ENCODE measurements at places on chromosomes 4 and X.

DNA sequence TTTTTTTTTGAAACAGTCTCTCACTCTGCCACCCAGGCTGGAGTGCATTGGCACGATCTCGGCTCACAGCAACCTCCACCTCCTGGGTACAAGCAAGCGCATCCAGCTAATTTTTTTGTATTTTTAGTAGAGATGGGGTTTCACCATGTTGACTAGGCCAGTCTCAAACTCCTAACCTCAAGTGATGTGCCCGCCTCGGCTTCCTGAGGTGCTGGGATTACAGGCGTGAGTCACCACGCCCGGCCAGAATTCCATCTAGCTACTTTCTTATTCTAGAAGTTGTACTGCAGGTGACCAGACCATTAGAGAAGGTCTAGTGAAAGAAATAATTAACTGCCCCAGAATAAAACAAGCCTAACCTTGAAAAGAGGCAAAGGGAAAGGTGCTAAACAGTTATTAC is 2.3 kb downstream of the LRBA start:
- no peak for DNase-seq

GRCh38 chr4:23884741-23885140 is 5.1 kb downstream of the PPARGC1A start:
- no peak for DNase-seq

DNA sequence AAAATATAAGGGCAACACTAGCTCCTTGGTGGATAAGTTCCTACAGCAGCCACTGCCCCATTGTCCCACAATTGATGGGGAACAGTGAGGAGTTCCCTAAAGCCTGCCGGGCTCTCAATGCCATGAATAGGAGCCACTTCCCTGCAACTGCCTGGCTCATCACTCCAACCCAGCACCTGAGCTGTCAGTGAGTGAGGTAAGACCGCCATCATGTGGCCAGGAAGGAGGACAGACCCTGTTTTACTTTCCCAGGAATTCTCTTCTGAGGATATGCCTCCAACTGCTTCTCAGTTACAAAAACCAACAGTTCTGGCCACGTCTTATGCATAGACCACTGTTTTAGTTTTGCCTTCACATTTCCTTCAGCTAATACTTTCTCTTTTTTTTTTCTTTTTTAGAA is 45.5 kb downstream of the SRPX start:
- no peak for DNase-seq

DNA sequence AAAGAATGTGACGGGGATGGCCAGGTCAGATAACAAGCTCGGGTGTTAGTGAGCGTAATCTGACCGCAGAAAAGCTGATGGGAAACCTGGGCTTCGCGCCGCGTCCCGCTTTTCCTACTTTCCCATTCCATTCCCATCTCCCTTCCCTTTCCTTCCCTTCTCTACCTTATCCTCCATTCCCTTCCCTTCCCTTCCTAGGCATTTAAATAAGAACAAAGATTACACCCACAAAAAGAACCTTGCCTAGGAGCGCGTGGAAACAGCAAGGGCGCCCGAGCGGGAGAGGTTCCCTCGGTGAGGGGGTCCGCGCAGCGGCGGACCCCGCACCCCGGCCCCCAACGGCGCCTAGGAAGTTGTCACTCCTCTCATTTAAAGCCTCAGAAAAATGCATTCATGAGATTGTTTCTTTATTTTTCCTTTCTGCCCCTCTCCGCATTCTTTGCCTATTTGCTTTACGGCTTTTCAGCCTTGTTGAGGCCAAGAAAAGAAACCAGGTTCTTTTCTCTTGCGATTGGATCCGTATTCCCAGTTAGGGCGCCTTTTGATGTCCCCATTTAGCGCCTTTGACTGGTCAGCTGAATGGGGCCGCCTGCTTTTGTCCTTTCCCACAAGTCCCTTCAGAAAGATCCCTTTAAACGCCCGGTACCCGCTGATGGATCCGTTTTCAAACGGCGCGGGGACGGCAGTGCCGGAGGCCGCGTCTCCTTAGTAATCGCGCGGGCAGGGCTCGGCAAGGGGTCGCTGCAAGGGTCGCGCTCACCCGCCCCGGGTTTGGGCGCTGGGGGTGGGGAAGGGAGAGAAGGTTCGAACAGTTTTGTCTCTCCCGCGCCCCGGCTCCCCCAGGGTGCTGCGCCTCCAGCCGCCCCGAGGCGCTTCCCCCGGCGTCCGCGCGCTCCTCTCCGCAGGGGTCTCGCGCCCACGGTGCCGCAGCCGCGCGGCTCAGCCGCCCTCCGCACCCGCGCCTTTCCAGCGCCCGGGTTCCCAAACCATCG is 54.1 kb upstream of the TMEM33 start:
- DNase-seq = no peak

- DNase-seq = no peak
Measured at GRCh38 chrX:82703551-82703950, 804.5 kb upstream of the POU3F4 start.

GRCh38 chr4:154329268-154329868 is 162.2 kb downstream of the DCHS2 start:
- DNase-seq = no peak

DNA sequence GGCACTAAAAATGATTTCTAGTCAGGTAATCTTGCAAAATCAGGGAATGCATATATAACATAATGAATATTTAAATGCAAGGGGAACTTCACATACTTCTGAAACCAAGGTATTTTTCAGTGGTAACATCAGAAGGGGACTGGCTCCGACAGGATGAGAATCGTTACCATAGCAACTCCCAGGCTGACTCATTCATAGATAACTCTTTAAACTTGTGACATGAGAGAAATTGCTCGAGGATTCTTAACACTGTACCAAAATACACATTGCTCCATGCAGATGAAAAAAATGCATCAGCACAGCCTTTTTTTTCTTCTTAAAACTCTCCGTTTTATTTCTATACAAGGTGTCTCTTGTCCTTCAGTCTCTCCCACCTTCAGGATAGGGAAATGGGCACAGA is 114.3 kb downstream of the GABRB1 start:
- DNase-seq = no peak

- no peak for DNase-seq
Measured at GRCh38 chr4:48506716-48507115, 16.7 kb downstream of the ZAR1 start.

DNA sequence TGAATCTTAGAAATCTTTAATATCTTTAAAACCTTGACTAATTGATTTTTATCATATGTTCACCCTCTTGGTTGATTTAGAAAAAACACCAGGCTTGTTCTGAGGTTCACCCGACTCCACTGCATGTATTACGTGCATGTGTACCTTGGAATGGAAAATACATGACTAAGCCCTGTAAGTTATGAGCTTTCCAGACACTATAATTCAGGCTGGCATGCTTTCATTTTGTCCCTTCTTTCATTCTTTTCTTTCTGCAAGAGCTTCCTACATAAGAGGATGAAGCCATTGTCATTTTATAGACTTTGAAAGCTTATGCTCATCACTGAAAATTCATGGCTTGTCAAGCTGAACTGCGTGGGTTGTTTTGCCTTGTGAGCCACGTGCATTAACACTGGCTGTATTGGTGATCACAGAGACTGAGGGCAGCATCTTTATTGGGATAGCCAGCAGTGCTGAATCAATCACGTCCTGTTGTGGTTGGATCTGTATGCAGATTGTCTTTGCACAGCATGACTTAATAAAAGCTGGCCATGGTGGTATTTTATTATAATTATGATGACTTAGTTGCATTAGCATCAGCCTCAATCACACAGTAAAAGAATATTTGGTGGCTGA is 141.9 kb downstream of the SLIT2 start:
- DNase-seq = no peak

DNA sequence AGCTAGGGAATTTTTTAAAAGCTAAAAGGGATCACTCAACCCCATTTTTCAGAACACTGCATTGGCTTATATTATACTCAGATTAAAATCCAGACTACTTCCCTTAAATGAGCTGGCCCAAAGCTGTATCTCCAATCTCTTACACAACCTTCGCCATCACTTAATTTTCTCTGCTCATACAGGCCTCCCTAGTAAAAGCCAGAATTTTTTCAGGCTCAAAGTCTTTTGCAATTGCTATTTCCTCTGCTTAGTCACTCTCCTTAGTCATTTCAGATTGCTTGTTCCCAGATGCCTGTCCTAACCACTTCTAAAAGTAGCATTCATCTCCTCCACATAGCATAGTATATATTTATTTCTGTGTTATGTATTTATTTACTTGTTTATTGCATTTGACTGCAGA is 1587.9 kb upstream of the ADGRL3 start:
- DNase-seq = no peak

DNA sequence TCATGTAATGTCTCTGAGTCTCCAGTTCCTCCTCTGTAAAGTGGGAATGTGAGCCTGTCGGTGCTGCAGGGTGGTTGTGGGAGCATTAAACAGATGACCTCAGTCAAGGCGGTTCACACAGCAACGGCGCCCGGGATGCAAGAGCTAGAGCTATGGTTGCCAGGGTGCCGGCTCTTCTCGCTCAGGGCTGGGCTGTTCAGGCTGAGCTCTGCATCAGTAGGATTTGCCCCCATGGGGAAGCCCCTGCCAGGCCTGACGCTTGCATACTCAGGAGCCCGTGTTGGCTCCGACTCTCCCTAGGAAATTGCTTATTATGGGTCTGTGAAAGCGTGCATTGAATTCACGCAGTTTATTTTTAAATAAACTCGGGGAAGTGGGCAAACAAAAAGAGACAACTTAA is 67.3 kb downstream of the PSAPL1 start:
- no peak for DNase-seq

- no peak for DNase-seq
Measured at GRCh38 chr4:156186111-156186510, 232.4 kb upstream of the CTSO start.

DNA sequence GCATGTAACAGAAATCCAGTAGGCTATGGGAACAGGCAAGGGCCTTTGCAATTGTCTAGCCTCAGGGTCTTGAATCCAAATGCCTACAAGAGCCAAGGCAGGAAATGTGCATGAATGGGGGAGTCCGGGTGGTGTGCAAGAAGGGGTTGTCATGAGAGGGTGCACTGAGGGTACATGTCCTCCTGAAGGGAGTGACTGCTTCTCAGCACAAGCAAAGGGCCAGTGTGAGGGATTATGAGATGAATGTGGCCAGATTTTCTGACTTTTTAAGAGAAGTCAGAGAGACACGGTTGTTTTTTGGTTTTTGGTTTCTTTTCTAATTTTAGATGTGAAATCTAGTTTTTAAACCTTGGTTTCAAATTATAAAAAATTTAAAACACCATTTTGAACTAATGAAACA is 76.5 kb upstream of the LSM6 start:
- no peak for DNase-seq

DNA sequence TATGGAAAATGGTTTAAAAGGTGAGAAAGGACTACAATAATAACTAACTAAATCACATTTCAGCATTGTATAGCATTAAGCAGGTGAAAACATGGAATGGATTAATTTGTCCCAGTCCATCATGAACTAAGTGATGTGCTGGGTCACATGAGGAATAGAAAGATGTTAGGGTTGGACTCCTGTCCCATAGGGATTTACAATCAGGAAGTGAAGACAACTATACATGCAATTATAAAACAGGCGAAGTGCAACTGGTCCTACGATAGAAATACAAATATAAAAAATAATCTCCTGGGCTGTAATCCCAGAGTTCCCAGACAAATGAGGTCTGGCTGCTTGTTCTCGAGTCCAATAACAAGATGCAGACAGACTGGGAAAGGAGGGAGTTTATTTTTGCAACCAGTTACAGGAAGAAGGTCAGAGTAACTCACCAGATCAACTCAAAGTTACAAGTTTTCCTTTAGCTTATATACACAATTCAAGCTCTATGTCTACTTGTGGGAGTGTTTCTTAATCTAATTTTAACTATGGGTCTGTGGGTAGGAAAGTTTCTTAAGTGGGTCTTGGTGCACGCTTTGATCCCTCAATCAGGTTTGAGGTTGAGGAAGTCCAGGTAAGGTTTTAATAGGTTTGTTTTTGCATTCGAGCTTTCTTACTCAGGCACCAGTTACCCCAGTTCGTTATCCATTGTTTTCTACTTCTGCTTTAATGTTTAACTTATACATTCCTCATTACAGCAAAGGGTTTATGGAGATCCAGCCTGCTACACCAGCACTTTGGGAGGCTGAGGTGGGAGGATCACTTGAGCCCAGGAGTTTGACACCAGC is 50.1 kb downstream of the IGFBP7 start:
- no peak for DNase-seq

DNA sequence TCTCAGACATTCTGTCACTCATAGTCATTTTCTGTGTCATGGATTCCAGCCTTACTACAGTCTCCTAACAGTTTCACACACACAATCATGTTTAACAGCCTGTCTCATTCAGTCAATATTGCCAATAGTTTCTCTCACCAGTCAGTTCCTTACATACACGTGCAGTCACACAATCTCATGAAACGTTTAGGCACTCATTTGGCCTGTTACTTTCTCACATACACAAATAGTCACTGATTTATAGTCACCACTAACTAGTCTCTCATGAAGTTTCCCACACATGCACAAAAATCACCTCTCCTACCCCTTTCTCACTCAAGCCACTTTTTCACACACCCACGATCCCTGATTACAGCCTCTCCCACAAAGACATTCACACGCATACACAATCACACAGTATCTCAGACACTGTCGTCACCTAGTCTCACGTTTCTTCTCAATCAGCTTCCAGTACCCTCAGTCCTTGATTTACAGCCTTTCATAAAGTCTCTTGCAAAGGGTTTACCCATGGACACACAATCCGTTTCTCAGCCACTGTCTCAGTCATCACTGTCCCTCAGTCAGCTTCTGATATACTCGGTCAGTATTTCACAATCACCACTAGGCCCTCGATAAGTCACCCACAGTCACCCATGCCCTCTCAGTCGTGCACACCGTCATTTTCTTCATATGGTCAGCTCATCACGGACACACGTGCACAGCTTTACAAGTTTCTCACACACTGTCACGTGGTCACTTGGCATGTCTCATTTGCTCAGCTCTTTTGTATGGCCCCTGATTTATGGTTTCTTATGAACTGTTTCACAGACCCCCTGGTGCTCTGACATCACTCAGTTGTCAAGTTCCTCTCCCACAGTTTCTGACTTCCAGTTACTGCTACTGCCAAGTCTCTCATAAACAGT is 4.2 kb upstream of the CFP start:
- DNase-seq = no peak

DNA sequence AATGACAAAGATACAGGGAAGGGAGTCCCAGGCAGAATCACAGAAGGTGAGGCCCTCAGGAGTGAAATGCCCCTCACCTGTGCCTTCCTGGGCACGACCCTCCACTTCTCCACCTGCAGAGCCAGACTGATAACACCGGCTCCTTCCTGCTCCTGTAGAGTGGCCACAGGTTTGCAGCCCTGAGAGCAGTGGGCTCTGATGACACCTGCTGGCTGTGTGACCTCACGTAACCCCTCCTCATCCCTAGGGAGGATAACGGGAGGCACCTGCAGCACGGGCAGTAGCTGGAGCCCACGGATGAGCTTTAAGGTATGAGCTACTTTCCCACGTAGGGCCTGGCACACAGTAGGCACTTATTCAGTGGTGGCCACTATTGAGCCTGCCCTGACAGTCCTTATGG is 25.5 kb upstream of the MAN2B2 start:
- DNase-seq = no peak

- no peak for DNase-seq
Measured at GRCh38 chrX:100643956-100644860, at the start of gene SRPX2. Gene SRPX2, plus strand, starts transcription at chrX:100644199. Its CDS starts 2,124 bp downstream, at chrX:100646323.

DNA sequence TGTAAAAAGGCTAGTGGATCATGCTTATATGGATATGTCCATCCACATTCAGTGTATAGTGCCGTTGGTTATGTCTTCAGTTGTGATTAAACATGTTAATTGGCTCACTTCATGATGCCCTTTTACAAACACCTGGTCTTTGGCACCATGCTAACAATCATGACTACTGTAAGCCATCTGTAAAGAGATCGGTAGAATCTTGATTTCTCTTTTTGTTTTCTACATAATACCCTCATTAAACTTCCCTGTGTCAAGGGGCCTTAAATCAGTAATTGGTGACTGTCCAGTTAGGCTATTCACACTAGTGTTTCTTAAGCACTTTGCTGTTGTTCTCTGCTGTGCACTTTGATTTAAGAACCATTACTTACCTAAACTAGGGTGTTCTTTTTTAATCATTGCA is 475.2 kb downstream of the RPA4 start:
- DNase-seq = no peak

Data from activated CD4-positive, CD25-positive, alpha-beta regulatory T cell treated with anti-CD3 and anti-CD28 coated beads, Interleukin-2, amount 50 U/mL, for 16 hours (primary cell).